Neural crest cell (in vitro differentiated cells): ENCODE measurements at places on chromosomes 11 and 22.
A peak's percentile ranks its signal among the peaks of the same experiment; 100 is the strongest.

DNA sequence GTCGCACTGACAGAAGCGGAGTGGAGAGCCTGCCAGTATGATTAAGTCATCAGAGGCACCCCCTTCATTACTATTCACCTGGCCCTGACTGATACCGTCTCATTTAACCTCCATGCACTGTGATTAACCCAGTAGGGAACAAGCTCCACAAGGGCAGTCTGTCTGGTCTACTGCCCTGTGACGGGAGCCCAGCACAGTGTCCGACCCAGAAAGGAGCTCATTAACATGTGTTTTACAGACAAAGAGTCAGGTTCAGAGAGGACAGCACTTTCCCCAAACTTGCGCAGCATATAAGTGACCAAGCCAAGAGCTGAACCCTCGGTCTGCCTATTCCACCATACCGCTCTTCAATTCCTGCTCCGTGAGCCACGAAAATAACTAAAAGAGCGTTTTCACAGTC is 129.5 kb downstream of the RRAS2 start:
- DNase-seq, result no peak

- no peak for DNase-seq
These were observed 14.2 kb upstream of the OMP start for GRCh38 chr11:77088236-77089003.

GRCh38 chr11:34397120-34397519 is 39.3 kb upstream of the ABTB2 start:
- no peak for DNase-seq

GRCh38 chr11:42249401-42249800 is 789.9 kb upstream of the LRRC4C start:
- no peak for DNase-seq

DNA sequence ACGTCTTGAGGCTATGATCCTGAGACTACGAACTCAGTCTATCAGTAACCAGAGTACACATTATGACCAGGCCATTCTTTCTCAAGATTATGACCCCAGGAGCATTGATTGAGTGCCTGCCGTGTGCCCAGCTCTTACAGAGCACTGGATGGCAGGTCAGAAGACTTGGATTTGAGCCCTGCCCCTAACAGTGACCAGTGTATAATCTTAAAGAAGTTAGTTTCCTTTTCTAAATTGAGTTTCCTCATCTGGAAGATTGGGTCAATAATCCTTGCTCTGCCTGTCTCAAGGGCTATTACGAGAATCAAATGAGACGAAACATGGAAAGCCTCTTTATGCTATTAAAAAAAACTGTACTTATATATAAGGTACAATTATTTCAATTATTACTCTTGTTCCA is 38.2 kb downstream of the SLCO2B1 start:
- DNase-seq, result no peak

GRCh38 chr22:45224988-45225731 is 15.5 kb downstream of the KIAA0930 start:
- peak; percentile 36 for DNase-seq

DNA sequence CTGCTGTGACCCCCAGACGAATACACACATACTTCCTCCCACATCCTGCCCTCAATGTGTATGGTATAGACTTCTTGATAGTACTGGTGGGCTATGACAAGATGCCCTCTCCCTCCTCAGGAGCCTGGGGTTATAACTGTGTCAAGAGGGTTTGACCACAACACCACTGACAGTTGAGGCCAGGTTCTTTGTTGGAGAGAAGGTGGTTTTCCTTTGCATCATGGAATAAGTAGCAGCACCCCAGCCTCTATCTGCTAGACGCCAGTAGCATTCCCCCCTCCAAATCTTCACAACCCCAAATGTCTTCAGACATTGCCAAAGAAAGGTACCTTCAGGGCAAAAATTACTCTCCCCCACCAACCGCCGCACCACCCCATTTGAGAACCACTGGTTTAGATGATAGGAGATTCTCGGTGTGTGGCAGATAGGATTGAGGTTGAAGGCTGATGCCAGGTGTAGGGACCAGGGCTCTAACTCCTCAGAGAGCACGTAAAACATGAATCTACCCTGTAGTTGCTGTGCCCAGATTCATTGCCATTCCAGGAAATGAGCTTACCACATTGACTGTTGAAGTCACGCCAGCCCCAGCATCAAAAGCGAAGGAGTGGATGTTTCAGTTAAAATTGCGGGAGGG is 5.5 kb upstream of the MYO18B start:
- DNase-seq, result no peak

GRCh38 chr11:71158936-71159335 is 93.4 kb downstream of the SHANK2 start:
- no peak for DNase-seq

GRCh38 chr11:88115828-88116755 is 59.2 kb downstream of the RAB38 start:
- no peak for DNase-seq

DNA sequence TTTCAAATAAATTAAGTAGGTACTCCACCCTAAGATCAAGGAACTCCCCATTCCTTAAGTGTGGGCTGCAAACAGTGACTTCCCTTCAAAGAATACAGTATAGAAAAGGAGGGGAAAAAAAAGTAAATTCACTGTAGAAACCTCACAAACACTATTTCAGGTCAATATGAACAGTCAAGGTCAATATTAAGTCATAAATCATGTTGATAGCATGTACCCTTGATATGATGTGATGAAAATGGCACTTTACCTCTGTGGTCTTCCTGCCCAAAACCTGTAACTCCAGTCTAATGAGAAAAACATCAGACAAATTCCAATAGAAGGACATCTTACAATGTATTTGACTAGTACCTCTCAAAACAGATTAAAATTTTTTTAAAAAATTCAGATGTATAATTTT is 8.2 kb downstream of the CKAP5 start:
- DNase-seq, result no peak

- DNase-seq, result no peak
These were observed 82.4 kb downstream of the MED15 start for GRCh38 chr22:20589614-20590476.

GRCh38 chr11:81220146-81220895 is 1513.3 kb downstream of the FAM181B start:
- no peak for DNase-seq

GRCh38 chr11:73267906-73268540 is 4.1 kb upstream of the P2RY6 start:
- DNase-seq, result no peak

DNA sequence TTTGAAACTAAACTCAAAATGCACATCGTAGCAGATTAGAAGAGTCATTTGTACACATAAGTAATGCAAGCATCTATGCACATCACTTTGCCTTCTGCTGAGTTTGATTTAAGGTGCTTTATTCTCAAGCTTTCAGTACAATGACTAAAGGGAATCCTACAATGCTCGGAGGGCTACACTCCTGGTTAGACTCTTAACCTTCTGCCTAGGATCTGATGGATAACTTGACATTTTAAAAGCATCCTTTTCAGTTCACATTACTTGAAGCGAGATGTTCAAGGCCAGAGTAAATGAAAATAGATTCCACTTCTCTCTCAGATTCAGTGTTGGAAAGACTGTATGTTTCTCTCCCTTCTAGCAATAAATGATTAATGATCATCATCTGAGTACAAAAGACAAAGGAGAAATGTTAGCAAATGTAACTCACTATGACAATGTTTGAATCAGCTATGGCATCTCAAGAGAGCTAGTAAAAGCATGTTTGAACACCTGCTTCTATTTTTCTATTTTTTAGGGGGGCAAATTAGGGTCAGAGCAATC is 259.2 kb upstream of the ANO3 start:
- no peak for DNase-seq

DNA sequence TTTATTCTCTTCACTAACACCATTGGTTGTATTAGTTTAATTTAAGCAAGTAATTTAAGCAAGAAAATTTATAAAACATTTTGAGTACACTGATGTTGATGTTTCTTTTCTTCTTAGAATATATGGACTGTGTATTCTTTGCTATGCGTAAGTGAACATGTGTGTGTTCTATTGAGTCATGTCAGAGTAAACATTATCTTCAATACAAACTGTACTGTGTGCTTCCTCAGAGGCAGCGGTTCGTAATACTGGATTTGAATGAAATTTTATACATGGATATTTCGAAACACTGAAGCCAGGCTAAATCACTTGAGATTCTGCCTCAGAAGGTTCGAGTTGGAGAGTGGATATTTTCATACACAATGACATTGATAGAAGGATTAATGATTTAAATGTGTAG is 452.6 kb downstream of the LUZP2 start:
- no peak for DNase-seq

GRCh38 chr11:85783758-85784157 is 27.2 kb downstream of the SYTL2 start:
- no peak for DNase-seq

DNA sequence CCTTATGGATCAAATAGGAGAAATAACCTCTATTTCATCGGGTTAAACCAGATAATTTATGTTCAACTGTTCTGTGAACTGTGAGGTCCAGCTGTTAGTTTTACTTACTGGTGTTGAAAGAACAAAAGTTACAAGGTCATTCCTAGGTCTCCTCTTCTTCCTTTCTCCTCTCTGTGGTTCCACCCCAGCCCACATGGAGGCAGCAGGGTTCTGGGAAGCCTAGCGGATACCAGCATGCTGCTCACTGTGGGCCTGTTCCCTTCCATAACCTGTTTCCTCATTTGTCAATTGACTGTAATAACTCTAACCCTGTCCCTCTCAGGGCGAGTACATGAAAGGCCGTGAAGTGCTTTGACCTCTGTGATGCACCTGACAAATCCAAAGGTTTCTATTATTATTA is 27.8 kb downstream of the RELT start:
- DNase-seq, result peak; percentile 42

DNA sequence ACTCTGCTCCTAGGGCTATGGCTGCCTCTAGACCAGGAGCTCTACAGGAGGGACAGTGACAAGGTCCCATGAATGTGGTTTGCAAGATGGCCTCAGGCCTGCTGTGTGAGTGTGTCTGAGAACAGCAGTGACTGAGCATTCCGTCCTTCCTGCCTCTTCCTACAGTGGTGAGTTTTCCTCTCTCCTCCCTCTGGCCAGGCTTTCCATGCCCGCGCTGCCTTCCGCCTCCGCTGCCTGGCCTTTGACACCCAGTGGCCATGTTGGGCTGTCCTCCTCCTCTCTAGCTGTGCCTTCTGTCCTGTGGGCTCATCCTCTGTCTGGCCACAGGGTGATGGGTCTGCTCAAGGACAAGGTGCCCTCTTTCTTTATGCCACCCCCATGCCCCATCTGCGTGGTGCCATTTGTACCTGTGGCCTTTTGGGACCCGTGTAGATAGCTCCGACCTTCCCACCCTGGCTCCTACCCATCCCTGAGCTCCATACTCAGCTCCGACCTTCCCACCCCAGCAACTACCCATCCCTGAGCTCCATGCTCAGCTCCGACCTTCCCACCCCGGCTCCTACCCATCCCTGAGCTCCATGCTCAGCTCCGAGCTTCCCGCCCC is 970.4 kb downstream of the BRD1 start:
- DNase-seq, result no peak
